ENCODE measurements at places on chromosomes 5 and 9.
A peak's percentile ranks its signal among the peaks of the same experiment; 100 is the strongest.

GRCh38 chr9:130470950-130471349 lies 26.2 kb downstream of the ASS1 start:
- DNase-seq, result no peak

GRCh38 chr5:160287378-160288051 lies 24.8 kb downstream of the CCNJL start:
- no peak for DNase-seq

- no peak for DNase-seq
Measured at GRCh38 chr9:18459962-18460584, 13.9 kb upstream of the ADAMTSL1 start.

GRCh38 chr5:151491062-151491461 lies 43.7 kb downstream of the SLC36A1 start:
- no peak for DNase-seq

GRCh38 chr5:137306903-137307302 lies 192.2 kb downstream of the SPOCK1 start:
- no peak for DNase-seq

DNA sequence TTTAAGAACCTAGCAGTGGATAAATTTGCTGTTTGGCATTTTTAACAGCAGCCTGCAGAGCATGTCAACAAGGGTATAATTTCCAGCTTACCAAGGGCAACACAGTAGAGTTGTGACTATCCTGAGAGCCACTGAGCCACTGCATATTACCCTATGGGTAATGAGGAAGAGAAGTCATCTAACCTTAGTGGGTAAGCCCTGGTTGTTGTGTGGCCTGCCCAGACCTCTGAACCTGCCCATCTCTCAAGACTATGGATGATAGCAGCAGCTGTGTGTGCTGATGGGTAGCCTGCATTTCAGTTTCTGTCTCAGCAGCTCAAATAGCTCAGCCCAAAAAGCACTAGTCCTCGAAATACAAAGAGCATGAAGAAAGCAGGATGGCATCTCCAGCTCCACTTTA lies 56.1 kb upstream of the PIP5K1B start:
- no peak for DNase-seq

DNA sequence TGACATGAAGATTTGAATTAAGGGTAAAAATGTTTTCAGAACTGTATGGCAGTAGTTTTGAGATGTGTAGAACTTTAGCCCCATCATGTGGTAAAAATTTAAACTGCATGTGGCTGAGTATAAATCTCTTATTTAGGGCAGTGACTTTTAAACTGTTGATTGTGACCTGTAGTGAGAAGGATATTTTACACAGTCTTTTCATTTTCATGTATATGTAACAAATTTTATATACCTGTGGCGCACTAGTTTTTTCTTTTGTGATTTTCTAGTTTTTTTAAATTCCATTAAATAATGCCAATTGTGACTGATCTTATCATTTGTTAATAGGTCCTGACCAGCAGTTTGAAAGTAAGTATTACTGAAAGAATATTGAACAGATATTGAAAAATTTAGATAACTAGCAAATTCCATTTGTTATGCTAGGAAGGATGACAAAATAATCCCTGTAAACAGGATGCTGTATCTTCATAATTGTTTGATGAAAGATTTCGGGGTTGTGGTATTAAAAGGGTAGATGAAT lies 47.2 kb downstream of the GPBP1 start:
- peak; percentile 46 for DNase-seq

GRCh38 chr5:17720071-17720470 lies 85.8 kb downstream of the TAF11L14 start:
- DNase-seq, result no peak

GRCh38 chr5:107539726-107540330 lies 130.9 kb downstream of the EFNA5 start:
- no peak for DNase-seq

- no peak for DNase-seq
Measured at GRCh38 chr5:150143350-150144245, 12.0 kb downstream of the PDGFRB start.

DNA sequence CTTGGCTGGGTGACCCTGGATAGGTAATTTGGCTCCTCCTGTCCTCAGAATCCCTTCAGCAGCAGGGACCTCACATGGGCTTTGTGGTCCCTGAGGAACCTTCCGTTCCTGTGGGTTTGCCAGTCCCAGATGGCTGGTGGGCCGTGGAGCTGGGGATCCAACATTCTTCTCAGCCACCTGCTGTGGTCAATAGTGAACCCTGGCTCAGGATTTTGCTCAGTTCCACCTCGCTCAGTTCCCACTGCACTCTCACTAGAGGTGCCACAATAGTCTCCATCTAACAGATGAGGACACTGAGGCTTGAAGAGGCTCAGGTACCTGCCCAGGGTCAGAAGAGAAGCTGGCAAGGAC lies 17.1 kb upstream of the SPOUT1 start:
- no peak for DNase-seq

- no peak for DNase-seq
Measured at GRCh38 chr5:29252390-29252789, 1941.1 kb upstream of the CDH6 start.

- peak; percentile 34 for DNase-seq
Measured at GRCh38 chr9:8686516-8686915, 886.9 kb upstream of the DMAC1 start.

DNA sequence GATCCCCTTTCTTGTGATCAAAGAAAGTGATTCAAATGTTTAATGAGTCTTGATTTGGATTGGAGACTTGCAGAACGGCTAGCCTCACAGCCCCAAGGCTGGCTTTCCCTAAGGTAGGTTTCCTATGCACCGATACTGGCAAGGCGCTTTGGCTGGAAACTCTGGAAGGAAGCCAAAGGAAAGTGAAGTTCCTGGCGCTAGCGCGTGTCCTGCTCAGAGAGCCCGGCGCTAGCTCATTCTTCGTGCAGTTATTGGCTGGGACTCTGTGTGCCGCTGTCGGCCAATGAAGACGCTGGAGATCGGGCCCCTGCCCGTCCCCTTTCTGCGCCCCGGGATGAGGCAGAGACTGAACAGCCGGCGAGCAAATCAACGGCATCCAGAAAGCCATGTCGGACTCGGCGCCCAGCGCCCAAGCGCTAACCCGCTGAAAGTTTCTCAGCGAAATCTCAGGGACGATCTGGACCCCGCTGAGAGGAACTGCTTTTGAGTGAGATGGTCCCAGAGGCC lies at the start of gene PCDHGC3:
Gene PCDHGC3 (plus strand): TSS at position 342 of the 507 bp plus-strand sequence. CDS start 151 bp downstream, at position 493.
- DNase-seq, result peak; percentile 50

- no peak for DNase-seq
Measured at GRCh38 chr5:178992291-178992895, 2.7 kb downstream of the GRM6 start.

GRCh38 chr5:110021251-110021650 lies 331.5 kb downstream of the MAN2A1 start:
- no peak for DNase-seq

DNA sequence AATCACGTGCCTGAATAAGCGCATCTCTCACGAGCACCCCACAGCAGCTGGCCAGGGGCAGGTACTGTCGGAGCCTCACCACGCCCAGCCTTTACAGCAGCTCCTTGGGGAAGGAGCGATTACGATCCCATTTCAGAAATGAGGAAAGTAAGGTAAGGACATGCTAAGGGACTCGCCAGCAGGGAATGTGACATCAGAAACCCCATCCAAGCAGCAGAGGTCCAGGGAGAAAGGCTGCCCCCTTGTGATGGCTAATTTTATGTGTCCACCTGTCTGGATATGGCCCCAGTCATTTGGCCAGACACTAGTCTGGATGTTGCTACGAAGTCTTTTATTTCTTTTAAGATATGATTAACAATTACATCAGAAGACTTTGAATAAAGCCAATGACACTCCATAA lies 77.3 kb downstream of the UBE2QL1 start:
- DNase-seq, result no peak

DNA sequence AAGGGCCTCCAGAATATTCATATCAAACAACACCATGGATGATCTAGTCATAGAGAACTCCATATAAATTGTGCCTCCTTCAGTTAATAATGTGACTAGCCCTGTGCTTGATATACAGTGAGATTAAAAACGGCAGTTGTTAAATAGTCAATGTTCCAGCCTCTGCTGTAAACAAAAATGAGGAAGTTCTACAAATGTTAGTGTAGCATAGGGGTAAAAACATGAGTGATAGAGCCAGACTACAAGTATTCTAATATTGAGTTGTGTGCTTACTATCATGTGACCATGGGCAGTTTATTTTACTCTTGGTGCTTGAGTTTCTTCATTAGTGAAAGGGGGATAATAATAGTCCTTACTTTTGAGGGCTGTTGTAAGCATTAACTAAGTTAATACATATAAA lies 43.3 kb upstream of the SLCO6A1 start:
- peak; percentile 4 for DNase-seq

GRCh38 chr9:112831969-112832368 lies 58.7 kb downstream of the SLC46A2 start:
- no peak for DNase-seq

DNA sequence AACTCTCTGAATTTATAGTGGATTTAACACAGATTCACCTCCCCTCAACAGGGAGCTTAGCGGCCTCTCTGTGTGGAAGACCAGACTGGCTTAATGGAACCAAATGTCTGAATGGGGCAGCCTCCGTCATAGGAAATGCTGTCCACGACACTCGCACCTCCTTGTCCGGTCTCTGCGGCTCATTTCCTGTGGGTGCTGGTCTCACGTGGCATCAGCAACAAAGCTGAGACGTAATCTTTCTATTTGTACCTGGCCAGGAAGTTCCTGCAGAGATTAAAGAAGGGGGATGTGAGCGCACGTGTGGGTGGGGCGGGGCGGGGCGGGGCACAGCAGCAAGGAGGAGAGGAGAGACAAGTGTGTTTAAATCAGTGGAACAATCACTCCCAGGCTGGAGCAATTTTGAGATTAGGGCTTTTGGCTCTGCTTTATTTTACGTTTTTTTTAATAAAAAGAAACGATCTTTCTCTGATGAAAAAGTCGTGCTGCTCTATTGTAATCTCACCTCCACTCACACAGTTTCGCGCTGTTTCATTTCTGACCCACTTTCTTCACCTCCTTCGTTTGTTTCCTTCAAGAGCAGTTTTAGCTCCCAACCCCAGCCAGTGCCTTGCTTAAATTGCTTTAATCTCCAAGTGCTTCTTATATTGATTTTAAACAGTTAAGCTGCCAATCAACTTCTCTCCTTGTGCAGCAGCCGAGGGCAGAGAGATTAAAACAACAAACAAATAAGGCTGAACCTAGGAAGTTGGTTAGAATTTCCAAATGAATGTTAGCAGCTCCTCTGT lies 132.2 kb upstream of the ASTN2 start:
- no peak for DNase-seq

DNA sequence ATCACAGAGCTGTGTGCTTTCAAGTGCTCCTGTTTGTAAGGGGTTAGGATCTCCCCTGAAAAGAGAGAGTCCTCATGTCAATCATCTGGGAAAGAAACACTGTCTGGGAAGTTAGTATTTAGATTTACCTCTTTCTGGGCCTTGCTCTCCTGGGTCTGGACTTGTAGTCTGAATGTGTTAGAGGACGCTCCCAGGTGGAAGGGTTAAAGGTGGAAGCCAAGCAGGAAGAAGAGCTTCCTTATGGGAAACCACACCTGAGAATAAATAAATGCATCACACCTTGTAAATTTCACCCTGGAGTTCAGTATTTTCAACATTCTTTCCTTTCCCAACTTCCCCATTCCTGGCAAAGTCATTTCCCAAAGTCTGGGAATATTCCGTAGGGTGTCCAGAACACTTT lies 1.3 kb downstream of the PLGRKT start:
- no peak for DNase-seq

GRCh38 chr5:83095957-83096539 lies 18.7 kb downstream of the XRCC4 start:
- DNase-seq, result peak; percentile 10

DNA sequence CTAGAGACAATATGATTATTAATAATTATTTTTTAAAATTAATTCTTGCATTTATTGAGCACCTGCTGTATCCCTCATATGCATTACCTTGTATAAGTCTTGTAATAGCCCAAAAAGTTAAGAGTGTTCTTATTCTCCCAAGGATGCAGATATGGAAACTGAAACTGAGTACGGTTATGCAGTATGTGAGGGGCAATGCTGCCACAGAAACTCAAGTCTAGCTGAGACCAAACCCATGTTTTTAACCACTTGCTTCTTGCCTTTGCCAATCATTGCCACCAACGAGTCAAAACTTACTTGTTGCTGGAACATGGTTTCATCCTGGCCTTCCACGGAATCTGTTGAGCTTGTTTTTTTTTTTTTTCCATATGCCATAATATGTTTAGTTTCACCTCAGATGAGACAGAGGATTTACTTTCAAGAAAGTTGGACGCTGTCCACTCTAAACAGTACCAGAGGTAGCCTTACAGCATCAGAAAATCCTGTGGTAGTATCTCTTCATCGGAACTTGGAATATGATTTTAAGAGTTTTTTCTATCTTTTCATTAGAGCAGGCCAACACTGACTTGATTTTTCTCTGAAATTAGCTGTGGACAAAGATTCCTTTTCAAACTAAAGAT lies 27.9 kb downstream of the DOCK8 start:
- no peak for DNase-seq

DNA sequence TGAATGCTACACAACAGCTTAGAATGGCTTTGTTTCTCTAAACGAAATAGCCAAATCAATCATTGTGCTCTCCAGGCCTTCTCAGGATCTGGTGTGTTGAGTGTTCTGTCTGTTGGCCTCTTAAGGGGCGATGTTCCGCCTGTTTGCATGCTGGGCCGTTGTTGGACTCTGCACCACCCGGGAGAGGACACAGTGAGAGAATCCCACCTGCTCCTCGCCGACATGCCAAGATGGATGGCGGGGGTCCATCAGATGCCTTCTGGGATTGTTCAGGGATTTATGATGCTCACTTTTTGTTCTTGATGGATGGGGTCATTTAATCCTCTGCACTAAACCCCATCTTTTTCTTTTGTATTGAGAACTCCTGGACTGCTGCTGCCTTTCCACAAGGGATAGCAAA lies 159.9 kb downstream of the NTRK2 start:
- DNase-seq, result no peak

GRCh38 chr5:61023131-61023530 lies 78.1 kb downstream of the NDUFAF2 start:
- no peak for DNase-seq

- DNase-seq, result no peak
Measured at GRCh38 chr5:34571677-34572041, 84.5 kb upstream of the RAI14 start.

- DNase-seq, result no peak
Measured at GRCh38 chr5:14745753-14746152, 81.2 kb downstream of the OTULIN start.

GRCh38 chr9:110531776-110532175 lies 47.8 kb downstream of the SVEP1 start:
- no peak for DNase-seq

GRCh38 chr5:134026521-134027287 lies 21.9 kb upstream of the VDAC1 start:
- no peak for DNase-seq

GRCh38 chr5:143340891-143341685 lies 62.4 kb downstream of the NR3C1 start:
- DNase-seq, result no peak
